PC-9 (cell line): ENCODE measurements at places on chromosomes 3 and 15.

- peak; percentile 72 for DNase-seq
These were observed 231.0 kb upstream of the THRB start for GRCh38 chr3:24725514-24726255.

GRCh38 chr15:74374648-74375302, 7.3 kb upstream of the CYP11A1 start:
- DNase-seq = no peak

DNA sequence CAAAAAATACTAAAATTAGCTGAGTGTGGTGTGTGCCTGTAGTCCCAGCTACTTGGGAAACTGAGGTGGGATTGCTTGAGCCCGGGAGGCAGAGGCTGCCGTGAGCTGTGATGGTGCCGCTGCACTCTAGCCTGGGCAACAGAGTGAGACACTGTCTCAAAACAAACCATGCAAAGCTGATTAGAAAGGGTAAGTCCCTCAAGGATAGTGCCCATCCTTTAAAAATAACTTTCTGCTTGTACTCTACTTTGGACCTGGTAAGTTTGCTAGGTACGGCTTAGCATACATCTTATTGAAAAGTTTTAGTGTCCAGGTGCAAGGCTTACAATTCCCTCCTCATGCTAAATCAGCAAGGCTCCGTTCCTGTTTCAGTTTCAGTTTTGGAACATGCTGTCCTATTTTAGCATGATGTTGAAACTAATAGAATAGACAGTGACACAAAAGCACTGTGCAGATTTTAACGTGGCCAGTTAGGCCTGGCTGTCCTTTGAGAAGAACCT, 21.4 kb downstream of the FEM1B start:
- no peak for DNase-seq

GRCh38 chr3:160992712-160993111, 112.4 kb downstream of the B3GALNT1 start:
- no peak for DNase-seq

- no peak for DNase-seq
These were observed 466.6 kb downstream of the RAP2B start for GRCh38 chr3:153628591-153628990.
